Activated CD4-positive, alpha-beta memory T cell treated with anti-CD3 and anti-CD28 coated beads for 36 hours (primary cell): ENCODE measurements at places on chromosomes 16 and 17.

- no peak for DNase-seq
Measured at GRCh38 chr17:72222661-72223380, 102.0 kb downstream of the SOX9 start.

DNA sequence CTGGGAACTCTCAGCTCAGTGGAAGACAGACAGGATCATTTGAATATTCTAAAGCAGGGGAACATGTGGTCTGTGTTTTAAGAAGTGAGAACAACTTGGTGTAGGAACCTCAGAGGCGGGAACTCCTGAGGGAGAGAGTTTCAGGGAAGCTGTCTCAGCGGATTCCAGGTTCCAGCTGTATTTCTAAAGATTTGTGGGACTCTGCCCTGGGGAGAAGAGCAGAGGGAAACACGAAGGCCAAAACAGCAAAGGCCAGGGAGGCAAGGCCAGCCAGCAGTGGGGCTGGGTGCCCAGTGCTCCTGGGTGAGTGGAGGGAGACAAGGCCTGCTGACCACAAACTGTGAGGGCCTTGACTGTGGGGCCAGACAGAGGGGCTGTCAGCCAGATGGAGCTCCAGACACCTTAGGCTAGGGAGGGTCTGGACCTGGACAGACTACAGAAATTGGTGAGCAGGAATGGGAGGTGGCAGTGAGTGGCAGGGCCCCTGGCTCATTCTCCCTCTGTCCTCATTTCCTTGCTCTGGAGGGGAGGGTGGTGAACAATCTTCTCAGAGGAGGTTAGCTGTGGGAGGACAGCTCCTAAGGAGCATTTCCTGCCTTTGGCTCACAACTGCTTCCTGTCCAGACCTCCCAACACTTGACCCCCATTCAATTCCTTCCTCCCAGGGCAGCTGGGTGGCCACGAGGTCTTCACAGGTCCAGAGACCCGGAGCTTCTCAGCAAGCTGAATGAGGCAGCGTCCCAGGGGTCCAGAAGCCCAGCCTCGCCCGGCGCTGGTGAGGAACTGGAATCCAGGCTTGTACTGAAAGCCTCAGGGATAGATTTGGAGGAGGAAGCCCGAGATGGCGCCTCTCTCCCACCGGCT lies 21.0 kb upstream of the FZD2 start:
- no peak for DNase-seq

DNA sequence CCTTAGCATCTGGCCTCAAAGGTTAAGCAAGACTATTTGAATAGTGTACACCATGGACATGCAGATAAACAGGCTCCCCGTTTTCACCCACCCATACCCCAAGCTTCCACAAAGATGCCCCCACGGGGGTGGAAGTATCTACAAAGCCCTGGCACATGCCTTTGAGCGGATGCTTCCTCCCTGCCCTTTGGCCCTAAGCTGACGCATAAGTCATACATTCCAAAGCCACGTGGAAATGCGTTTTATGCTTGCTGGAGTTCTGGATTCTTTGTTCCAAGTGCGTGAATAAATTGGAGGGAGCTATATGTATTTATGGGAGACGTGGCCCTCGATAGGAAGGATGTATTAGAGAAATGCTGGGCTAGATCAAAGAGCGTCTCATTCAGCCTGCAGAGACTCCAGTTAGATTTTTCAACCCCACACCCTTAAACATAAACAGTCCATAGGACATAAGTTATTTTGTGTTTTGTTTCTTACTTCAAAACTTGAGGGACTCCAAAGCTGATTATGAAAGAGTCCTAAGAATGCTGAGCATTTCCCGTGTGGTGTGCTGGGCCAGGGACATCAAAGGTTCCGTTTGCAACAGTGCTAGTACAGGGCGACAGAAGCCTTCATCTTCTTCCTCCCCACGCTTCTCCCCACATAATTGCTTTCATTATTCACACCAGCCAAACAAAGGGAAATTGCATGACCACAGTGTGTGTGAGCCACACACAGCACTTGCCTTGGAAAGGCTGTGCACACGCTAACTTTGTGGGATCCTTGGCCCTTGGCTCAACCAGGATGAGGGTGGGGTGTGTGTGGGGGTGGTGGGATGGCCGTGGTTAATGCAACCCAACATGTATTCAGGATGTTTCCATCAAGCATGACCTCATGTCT lies 73.6 kb downstream of the WIPI1 start:
- peak; percentile 26 for DNase-seq

- no peak for DNase-seq
Measured at GRCh38 chr16:16007743-16008111, 58.3 kb downstream of the ABCC1 start.

DNA sequence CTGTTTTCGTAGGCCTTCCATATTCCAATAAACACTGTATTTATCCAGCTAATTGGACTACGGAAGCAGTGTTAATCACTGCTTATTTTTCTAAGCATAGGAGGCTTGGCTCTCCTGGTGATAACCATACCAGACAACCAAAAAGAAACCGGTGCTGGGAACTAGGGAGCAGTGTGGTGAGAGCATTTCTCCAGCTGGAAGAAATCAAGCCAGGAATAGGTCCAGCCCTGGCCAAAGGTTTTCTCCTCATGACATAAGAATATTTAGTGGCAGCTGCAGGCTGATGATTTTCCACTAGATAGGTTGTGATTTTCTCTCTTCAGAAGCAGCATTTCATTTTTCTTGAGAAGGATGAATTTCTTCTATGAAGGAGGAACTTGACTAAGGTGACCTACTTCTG lies 141.5 kb downstream of the TRIM37 start:
- no peak for DNase-seq

- DNase-seq: peak; percentile 51
Measured at GRCh38 chr17:77842528-77843147, 115.9 kb upstream of the TNRC6C start.

- DNase-seq: peak; percentile 30
Measured at GRCh38 chr17:9890124-9890523, 14.9 kb downstream of the RCVRN start.

DNA sequence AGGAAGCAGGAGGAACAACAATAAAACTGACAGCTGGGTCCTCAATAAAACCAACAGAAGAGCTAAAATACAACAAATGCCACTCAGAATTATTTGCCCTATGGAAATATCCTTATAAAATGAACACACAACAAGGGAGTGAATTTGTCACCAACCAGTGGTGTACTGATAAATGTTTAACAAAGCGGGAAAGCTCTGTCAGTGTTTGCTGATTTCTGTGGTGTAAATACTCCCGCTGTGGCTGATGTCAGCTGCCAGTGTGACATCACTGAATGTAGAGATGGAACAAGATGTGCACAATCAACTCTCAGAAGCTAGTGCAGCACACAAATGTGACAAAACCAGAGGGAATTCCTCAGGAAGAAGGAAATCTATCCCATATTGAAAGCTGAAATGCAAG lies 51.9 kb downstream of the CDYL2 start:
- DNase-seq: no peak

- DNase-seq: no peak
Measured at GRCh38 chr16:51120730-51121347, 30.2 kb downstream of the SALL1 start.

GRCh38 chr16:74053826-74054225 lies 242.8 kb upstream of the PSMD7 start:
- no peak for DNase-seq

DNA sequence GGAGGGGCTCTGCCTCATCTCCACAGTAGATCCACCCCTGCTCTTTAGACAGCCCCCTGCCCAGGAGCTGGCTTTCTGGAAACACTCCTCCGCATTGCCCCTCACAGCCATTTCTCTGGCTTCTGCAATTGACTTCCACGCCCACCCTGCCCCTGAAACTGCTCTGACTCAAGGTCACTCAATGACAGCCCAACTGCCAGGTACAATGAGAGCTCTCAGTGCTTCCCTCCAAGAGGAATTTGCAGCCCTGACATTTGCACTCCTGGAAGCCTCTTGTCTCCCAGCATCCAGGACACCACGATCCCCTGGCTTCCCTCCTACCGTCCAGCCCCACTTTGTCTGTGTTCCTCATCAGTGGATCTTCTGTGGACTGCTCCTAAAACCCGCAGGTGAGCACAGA lies 421.5 kb downstream of the SOX9 start:
- no peak for DNase-seq

- DNase-seq: no peak
Measured at GRCh38 chr17:29802246-29802645, 127.8 kb downstream of the SSH2 start.

- peak; percentile 91 for DNase-seq
Measured at GRCh38 chr17:76515274-76515949, 14.2 kb upstream of the RHBDF2 start.

- DNase-seq: peak; percentile 44
Measured at GRCh38 chr17:42428141-42428944, 5.3 kb upstream of the CAVIN1 start.

GRCh38 chr17:1491443-1492248 lies 840 bp downstream of the MYO1C start:
- peak; percentile 59 for DNase-seq

- no peak for DNase-seq
Measured at GRCh38 chr16:460787-461186, 35.3 kb downstream of the RAB11FIP3 start.

DNA sequence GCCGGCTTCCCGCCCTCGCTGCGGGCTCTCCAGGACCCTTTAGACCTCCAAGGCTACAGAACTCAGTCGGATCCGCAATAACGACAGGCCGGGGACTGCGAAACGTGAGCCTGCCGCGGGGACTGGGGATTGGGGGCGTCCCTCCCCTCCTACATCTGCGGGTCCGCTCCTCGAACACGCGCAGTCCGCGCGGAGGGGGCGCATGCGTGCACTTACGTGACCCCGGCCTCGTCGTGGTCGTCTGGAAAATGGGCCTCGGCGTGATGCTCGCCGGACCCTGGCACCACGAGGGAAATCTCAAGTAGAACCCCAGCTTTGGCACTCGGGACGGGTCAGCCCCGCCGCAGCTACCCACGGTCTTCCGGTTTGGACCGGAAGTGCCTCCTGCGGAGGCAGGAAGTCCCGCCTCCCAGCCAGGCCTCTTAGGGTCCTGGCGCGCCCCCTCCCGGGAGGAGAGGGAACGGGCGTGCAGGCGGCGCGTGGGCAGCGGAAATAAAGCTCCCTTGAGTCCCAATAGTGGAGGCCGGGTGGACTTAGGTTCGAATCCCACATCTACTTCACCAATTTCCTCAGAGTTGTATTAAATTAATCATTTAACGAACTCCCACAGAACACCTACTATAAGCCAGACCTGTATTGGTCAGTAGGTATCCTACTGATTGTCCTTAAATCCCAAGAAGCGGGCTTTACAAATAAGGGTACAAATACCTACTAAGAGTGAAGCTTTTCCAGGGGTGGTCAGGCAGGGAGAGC lies at the start of gene TAF1C:
Gene TAF1C (minus strand): TSS at position 373 of the 753 bp plus-strand sequence. CDS start 2,069 bp downstream, outside the sequence.
- peak; percentile 94 for DNase-seq

DNA sequence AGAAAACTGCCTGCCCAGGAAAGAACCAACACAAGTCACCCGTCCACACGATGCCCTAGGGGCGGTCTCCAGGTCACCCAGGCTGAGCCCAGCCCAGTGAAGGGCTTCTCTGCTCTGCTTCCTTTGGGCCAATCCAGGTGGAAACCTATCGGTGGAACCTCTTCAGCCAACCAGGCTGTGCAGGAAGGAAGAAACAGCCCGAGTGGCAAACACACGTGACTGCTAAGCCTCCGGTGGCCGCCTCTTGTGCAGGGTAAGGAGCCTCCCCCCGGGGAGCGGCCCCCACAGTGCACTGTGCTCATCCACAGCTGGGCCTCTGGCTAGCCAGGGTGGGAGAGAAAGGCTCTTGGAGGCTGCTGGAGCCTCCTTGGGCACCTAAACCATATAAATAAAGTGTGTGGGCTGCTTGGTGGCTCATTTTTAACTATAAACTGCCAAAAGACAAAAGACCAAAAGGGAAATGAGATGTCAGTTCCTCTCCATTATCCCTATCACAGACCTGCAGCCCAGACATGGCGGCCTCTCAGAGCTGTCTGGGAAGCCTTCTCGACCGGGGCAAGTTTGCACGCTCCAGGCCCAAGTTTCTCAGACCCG lies 2.4 kb downstream of the RTN4RL1 start:
- DNase-seq: peak; percentile 11

DNA sequence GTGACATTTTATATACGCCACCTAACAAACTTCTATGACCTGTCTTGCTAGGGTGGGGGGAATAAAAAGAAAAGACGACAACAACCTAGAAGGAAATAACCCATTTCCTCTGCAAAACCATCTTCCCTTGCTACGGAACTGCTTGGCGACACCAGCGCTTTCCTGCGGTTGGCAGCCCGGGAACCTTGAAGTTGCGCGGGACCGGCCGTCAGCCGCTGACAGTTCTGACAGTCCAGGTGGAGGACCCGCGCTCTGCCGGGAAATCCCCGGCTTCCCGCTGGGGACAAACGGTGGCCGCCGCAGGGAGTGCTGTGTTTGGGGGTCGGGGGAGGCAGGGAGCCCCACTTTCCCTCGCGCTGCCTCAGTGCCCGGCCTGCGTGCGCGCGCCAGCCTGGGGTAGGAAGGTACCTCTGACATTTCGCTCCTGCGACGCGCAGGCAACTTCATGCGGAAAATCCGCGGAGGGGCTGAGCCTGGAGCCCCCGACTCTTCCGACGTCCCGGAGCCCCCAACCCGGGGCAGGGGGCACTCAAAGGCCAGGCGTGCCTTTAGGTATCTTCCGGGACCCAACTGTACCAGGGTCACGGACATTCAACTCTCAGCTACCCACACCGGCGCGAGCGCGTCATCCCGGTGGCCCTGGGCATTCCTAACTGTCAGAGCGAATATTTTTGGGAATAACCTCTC lies 516 bp downstream of the SLC16A6 start:
- peak; percentile 72 for DNase-seq

DNA sequence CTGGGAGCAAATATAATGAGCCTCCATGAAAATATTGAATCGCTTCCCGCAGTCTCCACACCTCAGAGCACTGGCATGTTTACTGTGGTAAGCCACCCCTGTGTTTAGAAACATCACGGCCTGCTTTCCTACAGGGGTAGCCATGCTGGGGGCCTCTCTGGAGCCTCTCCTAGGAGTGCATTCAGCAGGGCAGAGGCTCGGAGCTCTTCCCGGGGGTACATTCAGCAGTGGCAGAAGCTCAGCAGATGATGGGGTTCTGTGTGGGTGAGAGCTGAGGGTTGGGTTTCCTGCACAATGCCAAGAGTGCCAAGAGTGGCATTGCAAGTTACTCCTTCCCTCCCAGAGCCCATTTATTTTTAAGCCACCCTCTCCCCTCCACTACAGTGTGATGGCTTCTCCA lies 386.6 kb downstream of the SEC14L1 start:
- no peak for DNase-seq

DNA sequence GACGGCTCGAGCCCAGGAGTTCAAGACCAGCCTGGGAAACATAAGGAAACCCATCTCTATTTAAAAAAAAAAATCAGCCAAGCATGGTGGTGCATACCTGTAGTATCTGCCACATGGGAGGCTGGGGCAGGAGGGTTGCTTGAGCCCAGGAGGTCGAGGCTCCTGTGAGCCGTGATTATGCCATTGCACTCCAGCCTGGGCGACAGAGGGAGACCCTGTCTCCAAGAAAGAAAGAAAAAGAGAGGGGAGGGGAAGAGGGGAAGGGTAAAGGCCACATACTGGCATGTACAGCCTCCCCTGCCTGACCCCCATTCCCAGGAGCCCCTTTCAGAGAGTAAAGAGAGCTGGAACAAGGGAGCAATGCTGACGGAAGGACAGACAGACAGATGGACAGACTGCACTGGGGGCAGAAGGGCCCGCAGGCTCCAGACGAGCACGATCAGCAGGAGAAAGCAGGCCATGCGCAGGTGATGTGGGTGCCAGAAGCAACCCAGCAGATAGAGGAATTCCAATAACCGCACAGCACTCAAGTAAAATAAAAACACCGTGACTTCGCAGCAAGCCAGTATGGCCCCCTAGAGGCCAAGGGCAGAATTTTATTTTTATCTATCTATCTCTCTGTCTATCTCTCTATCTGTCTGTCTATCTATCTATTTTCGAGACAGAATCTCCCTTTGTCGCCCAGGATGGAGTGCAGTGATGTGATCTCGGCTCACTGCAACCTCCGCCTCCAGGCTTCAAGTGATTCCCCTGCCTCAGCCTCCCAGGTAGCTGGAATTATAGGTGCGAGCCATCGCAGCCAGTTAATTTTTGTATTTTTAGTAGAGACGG lies 27.1 kb upstream of the SNN start:
- DNase-seq: peak; percentile 40
